HT1080 (cell line): ENCODE measurements at places on chromosomes 2 and 18. TPM values are rescaled to one million over a fixed set of nuclear protein-coding genes. Genes with fewer than 3 reads are reported as not detected.

DNA sequence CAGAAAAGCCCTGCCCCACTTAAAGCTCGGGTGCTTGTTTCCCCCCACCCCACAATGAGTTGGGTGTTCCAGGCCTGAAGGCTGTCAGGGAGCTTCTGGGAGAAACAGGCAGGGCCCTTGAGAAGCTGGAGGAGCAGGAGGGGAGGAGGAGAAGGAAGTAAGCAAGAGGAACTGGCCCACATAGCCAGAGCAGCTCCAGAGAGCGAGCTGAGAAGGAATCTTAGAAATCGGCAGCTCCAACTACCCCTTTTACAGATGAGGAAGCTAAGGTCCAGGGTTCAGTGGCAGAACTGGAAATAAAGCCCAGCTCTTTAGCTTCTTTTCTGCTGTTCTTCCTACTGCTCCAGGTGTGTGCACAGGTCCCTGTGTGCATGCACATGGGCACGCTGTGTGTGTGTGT lies 12.7 kb upstream of the KCNK3 start:
- DNase-seq = no peak

DNA sequence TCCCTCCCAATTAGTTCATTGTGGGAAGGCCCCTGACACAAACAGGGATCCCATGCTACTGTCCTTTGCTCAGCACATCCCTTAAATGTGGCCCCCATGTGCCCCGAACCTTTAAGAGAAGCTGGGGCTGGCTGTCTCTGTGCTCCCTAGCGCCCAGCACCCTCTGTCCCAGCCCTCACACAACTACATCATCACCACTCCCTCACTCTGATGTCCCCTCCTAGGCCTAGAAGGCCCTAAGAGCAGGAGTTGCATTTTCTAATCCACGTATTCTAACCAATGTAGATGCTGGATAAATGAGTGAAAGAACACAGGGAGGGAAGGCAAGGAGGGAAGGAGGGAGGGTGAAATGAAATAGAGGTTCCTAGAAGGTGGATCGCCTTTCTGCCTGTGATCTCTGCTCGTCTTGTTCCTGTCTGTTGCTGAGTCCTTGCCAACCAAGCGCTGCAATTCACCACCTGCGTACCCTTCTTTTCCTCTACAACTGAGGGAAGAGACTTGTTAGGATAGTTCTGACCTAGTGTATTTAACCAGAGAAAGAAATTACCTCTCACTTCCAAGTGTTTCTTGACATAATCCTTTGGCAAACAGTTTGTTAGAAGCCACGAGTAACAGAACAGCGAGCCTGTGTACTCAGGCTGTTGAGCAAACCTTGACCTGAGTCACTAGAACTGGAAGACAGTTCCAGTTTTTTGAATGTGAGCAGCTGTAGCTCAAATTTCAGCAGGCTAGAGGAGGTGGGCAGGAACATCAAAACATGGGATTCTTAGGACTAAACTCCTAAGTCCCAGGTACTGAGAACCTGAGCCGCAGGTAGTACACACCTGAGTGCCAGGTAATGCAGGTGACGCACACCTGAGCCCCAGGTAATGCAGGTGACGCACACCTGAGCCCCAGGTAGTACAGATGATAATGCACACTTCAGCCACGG lies 181.5 kb upstream of the ID2 start:
- DNase-seq = no peak

GRCh38 chr2:236167297-236168109 lies 683 bp downstream of the GBX2 start:
- peak; percentile 42 for DNase-seq

- DNase-seq = no peak
Measured at GRCh38 chr2:120958623-120959366, 223.1 kb downstream of the GLI2 start.

- no peak for DNase-seq
Measured at GRCh38 chr2:47437287-47437686, 34.3 kb downstream of the MSH2 start.

DNA sequence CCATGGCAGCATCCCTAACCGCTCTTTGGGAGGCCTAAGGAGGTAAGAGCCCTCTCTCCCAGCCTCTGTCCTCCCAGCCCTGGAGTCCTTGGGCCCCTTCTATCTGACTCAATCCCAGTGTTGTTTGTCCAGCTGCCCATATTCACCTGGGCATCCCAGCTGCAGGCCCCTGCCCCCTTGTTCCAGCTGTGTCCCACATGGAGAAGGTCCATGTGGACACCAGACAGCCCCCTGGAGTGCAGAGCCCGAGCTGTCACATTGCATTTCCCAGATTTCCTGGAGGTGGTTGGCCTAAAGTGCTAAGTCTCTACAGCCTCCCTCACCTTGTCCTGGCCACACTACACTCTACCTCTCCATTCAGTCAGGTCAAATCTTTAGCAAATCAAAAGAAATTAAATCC lies 42.5 kb downstream of the PSD4 start:
- no peak for DNase-seq

GRCh38 chr18:32717126-32717525 lies 55.7 kb downstream of the KLHL14 start:
- no peak for DNase-seq

DNA sequence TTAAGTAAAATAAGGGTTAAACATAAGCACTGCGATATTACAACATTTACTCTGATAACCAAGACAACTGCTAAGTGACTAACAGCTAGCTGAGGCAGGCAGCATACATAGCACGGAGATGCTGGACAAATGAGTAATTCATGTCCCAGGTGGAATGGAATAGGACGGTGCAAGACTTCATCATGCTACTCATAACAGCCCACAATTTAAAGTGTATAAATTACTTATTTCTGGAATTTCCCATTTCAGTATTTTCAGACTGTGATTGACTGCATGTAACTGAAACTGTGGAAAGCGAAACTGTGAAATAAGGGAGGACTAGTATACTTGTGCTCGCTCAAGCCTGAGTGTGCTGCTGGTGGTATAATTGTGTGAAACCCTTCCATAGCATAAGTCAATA lies 12.9 kb downstream of the IER3IP1 start:
- DNase-seq = peak; percentile 32

DNA sequence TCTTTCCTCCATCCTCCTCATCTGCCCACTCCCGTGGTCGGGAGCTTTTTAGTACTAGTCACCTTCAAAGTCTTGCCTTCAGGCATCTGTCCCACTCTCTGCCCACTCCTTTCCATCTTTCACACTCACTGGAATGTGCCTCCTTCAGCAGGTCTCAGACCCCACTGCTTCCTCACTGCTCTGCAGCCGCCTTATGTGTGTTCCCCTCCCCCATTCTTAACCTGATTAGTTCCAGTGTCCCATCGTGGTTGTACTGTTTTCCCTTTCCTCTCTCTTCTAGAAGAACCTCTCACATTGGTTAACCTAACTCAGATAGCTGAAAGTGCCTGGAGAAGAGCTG lies 3.0 kb downstream of the ARMC9 start:
- DNase-seq = no peak

GRCh38 chr2:40260437-40260836 lies 191.5 kb downstream of the SLC8A1 start:
- no peak for DNase-seq

DNA sequence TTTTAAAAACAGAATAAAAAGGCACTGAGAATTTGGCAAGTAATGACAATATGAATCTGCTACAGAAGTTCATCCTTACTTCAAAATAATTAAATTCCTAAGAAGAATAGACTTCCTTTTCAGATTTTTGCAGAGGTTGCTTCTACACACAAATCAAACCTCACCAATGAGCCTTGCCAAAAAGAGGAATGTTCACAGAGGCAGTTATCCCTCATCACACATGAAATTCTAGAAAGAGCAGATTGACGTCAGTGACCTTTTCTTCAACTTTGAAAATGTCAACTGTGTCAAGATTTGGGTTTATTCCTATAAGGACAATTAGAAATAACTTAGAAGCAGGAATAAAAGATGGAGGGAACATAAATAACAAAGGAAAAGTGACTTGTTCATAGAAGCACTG lies 64.6 kb downstream of the MBD2 start:
- no peak for DNase-seq

Gene CYP1B1
- total RNA-seq = not detected in 2 replicates

Gene ANKRD30B
- not detected in 2 replicates for total RNA-seq

Gene KIAA2012
- total RNA-seq = not detected in 2 replicates

Gene TEX44
- total RNA-seq = not detected in 2 replicates

Gene STAT4
- not detected in 2 replicates for total RNA-seq

Gene ASB18
- total RNA-seq = not detected in 2 replicates

Gene NEU2
- total RNA-seq = 0.24 and 0.37 TPM in 2 replicates
